ENCODE measurements at places on chromosomes 4 and X.

- no peak for DNase-seq
These were observed 183.7 kb downstream of the SPATA18 start for GRCh38 chr4:52234561-52235440.

DNA sequence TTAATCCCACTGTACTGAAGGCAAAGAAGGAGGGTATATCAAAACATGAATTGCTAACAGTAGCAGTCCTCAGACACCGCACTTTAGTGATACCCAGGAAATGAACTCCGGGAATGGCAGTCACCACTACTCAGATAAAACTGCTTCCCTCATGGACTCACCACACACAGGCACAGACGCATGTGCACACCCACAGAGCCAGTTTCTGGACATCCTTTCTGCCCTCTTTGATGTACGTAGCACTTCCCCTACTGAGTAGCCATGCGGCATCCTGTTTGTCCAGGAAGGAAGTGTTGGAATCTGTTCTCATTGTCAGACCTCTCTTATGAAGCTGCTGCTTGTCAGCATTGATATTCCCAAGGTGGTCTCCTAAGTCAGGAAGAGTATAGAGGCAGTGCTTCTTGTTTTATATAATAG is 95.7 kb downstream of the DCLK2 start:
- no peak for DNase-seq

- no peak for DNase-seq
These were observed 131.0 kb downstream of the ATXN3L start for GRCh38 chrX:13188731-13189309.

DNA sequence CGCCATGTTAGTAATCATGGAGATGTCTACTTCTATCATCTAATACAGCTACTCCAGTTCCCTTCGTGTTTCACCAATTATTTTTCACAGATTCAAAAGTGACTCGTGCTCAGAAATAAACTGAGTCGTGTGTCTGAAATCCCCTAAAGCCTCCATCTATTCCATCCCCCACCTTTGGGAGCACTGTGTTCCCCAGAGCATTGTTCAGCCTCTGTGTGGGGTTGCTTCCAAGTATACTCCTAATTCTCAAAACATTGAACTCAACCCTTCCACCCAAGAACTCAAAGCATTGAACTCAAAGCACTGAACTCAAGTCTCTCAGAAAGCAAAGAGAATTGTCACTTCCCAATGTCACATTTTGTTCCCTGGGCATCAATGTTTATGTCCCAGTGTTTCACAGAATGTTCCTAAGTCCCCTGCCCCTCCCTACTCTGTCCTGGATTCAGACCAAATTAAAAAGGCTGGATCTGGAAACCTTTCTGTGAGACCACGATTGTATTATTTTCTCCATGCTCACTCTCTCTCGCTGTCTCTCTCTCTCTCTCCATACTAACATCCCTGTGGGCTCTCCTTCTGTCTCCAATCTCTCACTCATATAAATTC is 138.5 kb upstream of the QRFPR start:
- no peak for DNase-seq

GRCh38 chr4:47913330-47913729 is 1.1 kb downstream of the NFXL1 start:
- DNase-seq, result no peak

DNA sequence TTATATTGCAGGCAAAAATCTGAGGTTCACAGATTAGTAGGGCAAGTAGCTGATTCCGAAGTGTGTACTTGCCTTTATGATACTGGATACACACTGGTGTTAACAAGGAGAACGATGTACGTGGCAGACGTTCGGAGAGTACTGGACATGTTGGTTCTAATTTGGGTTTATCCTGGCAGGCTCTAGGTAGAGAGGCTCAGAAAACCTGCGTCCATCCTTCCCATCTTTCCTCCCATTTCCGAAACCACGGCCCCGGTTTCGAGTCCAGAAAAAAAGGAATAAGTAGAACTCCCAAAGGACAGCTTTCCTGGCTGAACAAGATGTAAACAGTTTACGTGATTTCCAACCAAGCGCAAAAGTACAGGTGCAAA is 351 bp upstream of the SLC30A9 start:
- DNase-seq, result no peak

GRCh38 chrX:153423652-153424051 is 12.4 kb downstream of the ZFP92 start:
- DNase-seq, result no peak

DNA sequence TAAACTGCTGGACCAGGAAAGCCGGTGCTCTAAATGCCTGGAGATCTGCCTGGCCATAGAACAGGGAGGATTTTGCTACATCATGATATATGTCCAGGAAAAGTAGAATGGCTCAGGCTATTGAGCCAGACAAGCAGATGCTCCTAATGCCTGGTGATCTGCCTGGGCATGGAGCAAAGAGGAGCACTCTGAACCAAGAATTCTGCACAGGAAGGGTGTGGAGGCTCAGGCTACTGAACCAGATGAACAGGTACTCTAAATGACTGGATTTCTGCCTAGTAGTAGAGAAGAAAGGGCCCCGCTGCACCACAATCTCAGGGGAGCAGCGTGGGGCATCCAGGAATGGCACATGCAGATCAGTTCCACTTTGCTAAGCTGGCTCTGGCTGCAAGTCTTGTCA is 607.9 kb downstream of the ANKRD50 start:
- DNase-seq, result no peak

DNA sequence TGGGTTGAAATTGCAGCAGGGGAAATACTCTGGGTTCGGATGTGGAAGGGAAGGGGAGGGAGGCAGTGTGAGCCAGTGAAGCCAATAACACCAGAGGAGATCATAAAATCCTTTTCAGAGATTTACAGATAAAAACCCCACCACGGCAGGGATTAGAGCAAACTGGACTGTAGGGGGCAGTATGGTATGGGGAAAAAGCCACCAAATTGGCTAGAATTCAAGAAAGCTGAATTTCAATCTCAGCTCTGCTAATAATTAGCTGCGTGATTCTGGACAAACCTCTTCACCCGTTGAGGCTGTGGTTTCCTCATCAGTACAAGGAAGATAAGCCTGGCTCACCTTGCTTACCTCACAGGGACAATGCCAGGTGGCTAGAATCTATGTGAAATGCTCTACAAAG is 108.1 kb downstream of the ATG4A start:
- no peak for DNase-seq

- DNase-seq, result no peak
These were observed 744.5 kb upstream of the FAM241A start for GRCh38 chr4:111400741-111401140.

- DNase-seq, result no peak
These were observed 22.2 kb upstream of the TBC1D8B start for GRCh38 chrX:106780264-106780663.

- no peak for DNase-seq
These were observed 12.0 kb upstream of the IGSF1 start for GRCh38 chrX:131301155-131301554.

DNA sequence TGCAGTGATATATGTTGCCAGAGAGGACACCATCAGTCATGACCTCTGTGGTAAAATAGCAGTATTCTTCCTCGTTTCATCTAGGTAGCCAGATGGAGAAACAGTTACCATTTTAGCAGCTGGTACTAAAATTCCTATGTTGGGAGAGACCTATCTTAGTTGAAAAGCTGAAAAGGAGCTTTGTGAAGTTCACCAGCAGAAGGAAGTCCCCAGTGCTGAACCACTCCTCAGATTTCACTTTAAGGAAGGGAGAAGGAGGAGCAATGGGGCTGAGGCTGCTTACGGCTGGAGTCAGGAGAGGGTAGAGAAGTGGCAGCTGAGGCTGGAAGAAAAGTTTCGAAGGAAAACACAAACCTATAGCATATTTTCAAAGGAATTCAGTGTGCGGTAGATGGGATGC is 103.7 kb downstream of the ATXN3L start:
- no peak for DNase-seq

GRCh38 chr4:70515367-70516250 is 2.8 kb upstream of the AMTN start:
- DNase-seq, result no peak

GRCh38 chrX:154734061-154734781 is 16.7 kb downstream of the GAB3 start:
- no peak for DNase-seq

DNA sequence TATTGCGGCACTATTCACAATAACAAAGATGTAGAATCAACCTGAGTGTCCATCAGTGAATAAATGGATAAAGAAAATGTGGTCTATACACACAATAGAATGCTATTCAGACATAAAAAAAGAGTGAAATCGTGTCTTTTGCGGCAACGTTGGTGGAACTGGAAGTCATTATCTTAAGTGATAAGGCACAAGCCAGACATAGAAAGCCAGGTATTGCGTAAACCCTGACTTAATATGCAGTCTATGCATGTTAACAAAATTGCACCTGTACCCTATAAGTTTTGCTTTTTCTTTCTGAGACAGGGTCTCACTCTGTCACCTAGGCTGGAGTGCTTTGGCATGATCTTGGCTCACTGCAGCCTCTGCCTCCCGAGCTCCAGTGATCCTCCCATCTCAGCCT is 28.6 kb downstream of the KIAA0232 start:
- DNase-seq, result no peak

DNA sequence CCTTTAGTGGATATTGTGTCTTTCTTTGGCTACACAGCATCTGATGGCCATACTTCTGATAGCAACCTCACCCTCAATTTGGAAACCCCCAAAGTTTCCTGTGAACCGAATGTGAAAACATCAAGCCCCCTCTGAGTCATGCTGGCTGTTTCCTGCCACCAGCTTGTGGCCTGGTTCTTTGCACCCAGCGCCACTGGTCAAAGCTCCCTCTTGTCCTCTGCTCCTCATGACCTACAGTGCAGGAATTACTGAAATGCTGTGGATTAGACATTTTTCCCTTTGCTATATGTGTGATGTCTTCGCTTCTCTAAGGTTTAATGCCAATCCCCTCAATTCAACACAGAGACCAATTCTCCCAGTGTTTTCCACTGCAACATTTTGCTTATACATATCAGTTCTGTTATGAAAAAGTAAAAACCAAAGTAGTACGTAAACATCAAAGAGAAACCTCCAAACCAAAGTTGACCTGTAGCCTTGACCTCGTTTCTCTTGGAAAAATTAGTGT is 224.0 kb upstream of the TENM3 start:
- DNase-seq, result no peak

- no peak for DNase-seq
These were observed 10.3 kb upstream of the SMIM14 start for GRCh38 chr4:39648827-39649558.

GRCh38 chr4:35739308-35739707 is 505.0 kb downstream of the ARAP2 start:
- DNase-seq, result no peak

GRCh38 chrX:104565791-104566680 is at the start of gene IL1RAPL2:
Gene IL1RAPL2 (plus strand): TSS chrX:104566199.
- DNase-seq, result no peak

DNA sequence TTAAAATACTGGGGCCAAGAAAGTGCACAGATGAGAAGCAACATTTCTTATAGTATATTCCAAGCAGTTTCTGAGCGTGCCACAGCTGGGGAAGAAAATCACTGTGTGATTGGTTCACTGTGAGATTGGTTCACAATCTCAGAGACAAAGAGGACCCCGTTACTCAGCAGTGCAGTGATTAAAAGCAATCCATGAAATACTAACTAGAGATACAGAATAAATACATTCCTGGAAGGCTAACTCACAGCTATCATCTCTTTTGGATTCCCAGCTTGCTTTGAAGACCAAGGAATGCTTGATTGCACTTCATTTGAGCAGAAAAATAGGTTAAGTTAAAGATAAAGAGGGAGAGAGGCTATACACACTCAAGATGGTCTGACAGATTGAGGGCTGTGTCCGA is 132.1 kb upstream of the RAPGEF2 start:
- no peak for DNase-seq

DNA sequence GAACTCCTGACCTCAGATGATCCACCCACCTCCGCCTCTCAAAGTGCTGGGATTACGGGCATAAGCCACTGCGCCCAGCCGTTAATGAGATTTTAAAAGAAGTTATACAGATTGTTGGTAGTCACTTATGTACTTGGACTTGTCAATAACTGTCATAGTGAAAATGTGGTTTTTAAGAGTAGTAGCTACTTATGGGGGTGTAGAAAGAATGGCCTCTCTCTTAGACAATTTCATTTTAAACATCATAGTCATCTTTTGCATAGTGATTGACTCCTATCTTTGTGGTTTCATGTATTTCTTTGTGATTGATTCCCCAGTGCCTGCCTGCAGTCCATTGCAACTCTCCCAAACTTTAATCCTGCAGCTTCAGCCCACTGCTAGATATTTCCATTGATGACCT is 17.4 kb downstream of the FAM199X start:
- DNase-seq, result no peak

DNA sequence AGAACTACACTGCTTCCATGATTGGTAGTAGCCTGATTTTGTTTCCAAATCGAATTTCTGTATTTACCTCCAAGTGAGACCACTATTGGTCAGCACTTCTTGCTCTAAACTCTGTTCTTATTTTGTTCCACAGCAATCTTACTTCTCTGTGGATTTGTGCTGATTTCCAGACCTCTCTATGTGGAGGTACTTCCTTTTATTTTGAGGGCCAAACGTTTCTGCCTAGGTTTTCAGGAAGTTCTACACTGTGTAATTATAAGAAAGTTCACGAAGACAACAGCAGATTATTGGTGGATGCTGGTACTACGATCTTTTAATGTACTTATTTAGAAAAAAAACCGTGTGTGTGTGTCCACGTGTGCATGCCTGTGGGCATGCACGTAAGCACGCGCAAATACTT is 46.7 kb downstream of the DTHD1 start:
- DNase-seq, result no peak

DNA sequence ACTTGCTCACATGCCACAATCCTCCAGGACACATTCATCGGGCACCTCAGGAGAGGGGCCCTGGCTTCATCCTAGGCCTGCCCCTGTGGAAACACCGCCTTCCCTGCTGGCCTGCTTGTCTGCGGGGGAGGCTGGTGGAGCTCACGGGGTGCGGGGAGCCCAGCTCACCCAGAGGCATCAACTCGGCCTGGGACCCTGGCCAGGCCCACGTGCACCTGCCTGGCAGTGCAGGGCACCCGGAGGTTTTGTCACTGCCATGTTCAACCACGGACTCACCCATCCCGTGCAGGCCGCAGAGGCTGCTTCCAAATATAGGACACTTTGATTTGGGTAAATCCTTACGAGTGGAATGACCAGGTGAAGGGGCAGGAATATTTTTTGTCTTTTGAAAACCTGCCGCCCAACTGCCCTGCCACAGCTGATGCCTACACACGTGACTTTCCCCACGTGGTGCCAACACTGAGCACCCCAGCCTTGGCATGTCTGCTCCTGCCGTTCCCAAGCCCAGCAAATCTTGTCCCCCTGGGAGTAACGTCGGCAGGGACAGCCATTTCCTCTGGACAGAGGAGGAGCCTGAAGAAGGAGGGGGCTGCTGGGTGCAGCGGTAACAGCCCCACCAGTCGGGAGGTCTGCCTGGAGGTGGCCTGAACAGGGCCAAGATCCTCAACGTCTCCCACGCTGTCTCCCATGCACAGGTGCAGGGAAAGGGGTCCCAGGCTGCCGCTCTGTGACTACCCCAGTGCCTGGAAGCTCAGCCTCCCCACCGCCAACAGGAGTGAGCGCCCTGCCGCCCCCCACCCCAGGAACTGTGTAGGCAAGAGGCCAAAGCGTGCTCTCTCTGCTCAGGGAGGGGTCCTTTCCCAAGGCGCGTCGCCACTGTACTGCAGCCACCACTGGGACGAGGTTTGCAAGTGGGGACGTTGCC is 8.5 kb downstream of the MXD4 start:
- no peak for DNase-seq

- no peak for DNase-seq
These were observed 654.5 kb downstream of the TLL1 start for GRCh38 chr4:166527500-166527899.

All from stimulated activated CD8-positive, alpha-beta memory T cell treated with anti-CD3 and anti-CD28 coated beads, Interleukin-4, amount 100 ng/mL, for 4 hours (primary cell).